ENCODE measurements at places on chromosomes 3 and 15.
A peak's percentile ranks its signal among the peaks of the same experiment; 100 is the strongest.

GRCh38 chr15:89335298-89336041 is 846 bp upstream of the POLG start:
- no peak for DNase-seq

GRCh38 chr3:40588406-40588805 is 63.6 kb downstream of the ZNF621 start:
- DNase-seq: no peak

- peak; percentile 52 for DNase-seq
These were observed 45.9 kb upstream of the TMEM115 start for GRCh38 chr3:50405249-50405648.

GRCh38 chr3:37626736-37627565 is 234.7 kb upstream of the CTDSPL start:
- DNase-seq: no peak

DNA sequence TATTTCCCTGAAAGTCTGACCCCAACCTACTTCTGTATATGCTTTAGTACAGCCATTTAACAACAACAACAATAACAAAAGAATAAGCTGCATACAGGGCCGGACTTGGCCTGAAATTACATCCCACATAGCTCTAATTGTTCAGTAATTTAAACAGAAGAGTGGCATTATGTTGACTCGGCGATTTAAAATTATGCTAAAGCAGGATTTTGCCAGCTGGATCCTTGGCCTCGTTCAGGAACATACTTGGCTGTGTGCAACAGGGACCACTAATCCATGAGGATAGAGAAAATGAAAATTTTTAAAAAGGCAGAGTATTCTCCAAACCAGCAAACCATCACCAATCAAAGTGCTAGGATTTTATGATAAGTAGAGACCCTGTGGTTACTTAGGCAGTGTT is 433.1 kb upstream of the RBMS3 start:
- no peak for DNase-seq
